ENCODE measurements at places on chromosomes 13 and 19. TPM values are rescaled to one million over a fixed set of nuclear protein-coding genes. Genes with fewer than 3 reads are reported as not detected.

Gene C13orf46
- 1.3 TPM for polyA plus RNA-seq

DNA sequence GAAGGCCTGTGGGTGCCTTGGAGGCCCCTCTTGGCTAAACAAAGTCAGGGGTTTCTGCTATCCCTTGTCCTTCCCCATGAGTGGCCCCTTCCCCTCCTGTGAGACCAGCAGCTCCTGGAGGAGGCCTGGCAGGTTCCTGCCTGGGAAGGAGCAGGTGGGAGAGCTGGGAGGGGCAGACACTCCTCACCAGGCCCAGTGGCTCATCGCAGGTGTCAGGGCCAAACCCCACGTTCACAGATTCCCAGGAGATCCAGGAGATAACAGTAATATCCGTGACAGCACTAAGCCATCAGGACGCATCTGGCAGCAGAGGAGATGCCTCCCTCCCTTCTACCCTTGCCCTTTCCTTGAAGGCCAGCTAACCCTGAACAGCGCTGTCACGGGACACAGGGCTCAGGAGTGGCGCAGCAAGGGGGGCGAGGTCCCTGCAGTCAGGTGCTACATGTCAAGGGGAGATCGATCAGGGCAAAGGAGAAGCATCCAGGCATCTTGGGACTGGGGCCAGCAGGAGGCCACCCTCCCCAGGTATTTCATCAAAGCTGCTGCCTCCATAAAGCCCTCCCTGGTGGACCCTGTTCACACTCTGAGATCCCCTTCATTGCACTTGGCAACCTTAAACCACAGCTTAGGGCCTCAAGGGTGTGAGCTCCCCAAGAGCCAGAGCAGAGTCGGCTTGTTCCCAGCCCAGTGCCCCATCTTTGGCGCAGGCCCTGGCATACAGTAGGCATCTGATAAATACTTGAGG is 4.8 kb downstream of the CEBPA start:
- DNase-seq = no peak

Gene FBXO27
- 4.9 TPM for polyA plus RNA-seq

- peak; percentile 31 for DNase-seq
Observed at GRCh38 chr13:67023130-67023876, 206.8 kb downstream of the PCDH9 start.

DNA sequence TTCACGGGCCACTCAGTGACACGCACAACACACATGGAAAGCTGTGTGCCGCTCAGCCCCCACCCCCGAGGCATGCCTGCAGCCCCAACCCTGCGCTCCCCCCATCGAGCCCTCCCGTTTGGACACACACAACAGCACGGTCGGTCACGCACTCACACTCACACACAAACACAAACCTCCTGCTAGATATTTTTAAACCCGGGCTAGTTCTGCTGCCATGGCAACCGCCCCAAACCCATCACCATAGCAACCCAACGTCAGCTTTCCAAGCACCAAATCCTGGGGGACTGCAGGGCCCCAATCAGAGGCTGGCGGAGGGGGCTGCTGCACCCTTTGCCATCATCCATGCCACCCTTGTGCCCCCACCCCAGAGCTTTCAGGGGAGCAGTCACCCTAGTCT is 2.5 kb upstream of the NOVA2 start:
- no peak for DNase-seq

Gene SGTA
- polyA plus RNA-seq = 131 TPM

DNA sequence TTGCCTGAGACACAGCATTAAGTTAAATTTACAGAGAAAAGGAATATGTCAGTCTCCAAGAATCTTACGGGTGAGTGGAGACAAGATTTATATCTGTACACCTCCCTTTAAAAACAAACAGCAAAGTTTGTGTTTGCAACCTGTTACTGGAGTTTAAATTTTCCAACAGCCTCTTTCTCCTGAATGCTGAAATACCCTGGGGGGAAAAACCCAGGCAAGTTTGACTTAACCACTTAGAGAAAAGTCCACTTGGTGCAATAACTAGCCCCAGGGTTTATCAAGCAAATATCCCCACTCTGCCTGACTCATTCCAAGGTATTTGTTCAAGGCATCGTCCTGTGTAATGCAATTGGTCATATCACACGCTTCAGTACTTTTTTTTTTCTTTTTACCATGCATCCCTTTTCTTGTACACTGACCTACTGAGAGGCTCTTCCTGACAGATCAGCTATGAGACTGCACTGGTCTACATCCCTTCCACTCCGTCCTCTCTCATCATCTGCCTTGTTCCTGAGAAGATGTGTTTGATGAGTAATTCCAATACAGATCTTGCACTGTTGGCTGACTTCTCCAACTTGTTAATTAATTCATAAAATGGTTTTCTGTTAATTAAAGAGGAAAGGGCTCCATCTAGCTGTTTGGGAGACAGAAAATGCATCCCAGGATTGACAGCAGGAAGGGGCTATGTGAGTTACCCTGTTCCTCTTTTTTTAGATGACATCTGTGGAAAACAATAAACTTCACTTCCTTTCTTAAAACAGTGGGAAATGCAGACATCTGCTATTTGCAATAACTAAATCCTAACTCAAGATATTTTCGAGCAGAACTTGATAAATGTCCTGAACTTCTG is 212.5 kb upstream of the IRS2 start:
- DNase-seq = no peak

Gene STOML3
- not detected for polyA plus RNA-seq

GRCh38 chr13:100633461-100633860 is 41.1 kb downstream of the TMTC4 start:
- DNase-seq = no peak

Measured in endothelial cell of umbilical vein (primary cell).